Upper lobe of right lung (tissue), 1 donor: ENCODE measurements at places on chromosomes 13 and 19. TPM values are rescaled to one million over a fixed set of nuclear protein-coding genes. Genes with fewer than 3 reads are reported as not detected.

CABP5 gene
- total RNA-seq, result not detected

CEBPG gene
- total RNA-seq, result 32.3 TPM

SEMA6B gene
- total RNA-seq, result 20.3 TPM

SYCN gene
- total RNA-seq, result not detected

PGLYRP2 gene
- total RNA-seq, result not detected

ZFR2 gene
- 0.55 TPM for total RNA-seq
